Anterior cingulate cortex (tissue), 58 donors: ENCODE measurements at places on chromosomes 11 and 22.

DNA sequence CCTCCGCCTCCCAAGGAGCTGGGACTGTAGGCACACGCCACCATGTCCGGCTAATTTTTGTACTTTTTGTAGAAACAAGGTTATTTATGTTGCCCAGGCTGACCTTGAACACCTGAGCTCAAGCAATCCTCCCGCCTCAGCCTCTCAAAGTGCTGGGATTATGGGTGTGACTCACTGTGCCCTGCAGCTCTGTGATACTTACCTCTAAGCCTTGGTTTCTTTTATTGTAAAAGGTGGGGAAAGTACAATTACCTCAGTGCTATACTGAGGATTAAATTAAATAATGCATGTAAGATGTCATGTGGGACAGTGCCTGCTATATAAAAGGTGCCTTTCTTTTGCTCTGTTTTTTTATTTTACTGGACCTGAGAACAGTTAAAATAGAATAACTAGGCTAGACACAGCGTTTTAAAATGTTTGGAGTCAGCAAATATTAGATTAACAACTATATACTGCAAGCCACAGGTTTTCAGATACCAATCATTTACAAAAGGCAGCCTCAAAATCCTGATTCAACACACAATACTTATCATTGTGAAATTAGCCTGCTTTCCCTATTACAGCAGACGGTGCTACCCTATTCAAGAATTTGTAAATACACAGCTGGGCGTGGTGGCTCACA is 30.0 kb downstream of the PRR14L start:
- no peak for DNase-seq

DNA sequence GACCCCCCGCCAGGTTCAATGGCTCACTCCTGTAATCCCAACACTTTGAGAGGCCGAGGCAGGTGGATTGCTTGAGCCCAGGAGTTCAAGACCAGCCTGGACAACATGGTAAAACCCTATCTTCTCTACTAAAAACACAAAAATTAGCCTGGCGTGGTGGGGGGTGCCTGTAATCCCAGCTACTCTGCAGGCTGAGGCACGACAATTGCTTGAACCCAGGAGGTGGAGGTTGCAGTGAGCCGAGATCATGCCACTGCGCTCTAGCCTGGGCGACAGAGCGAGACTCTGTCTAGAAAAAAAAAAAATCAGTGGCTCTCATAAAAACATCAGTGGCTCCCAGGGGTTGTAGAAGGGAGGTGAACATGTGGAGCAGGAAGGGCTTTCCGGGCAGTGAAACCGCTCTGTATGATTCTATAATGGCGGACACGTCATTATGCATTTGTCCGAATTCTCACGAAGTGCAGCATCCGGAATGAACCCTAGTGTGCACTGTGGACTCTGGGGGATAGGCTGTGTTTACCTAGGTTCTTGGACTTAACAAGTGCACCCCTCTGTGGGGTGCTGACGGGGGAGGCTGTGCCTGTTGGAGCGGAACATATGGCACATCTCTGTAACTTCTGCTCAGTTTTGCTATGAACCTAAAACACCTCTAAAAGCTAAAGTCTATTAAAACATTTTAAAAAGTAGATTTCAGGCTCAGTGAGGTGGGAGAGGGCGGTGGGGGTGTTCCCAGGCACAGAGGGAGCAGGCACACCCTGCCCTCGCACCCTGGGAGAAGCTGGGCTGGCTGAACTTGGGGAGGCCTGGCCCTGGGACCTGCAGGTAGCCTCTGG is 49.1 kb upstream of the SEPTIN5 start:
- no peak for DNase-seq

GRCh38 chr11:27081056-27081455 is 40.4 kb downstream of the BBOX1 start:
- no peak for DNase-seq

- DNase-seq = no peak
Observed at GRCh38 chr11:76376746-76377558, 4.0 kb downstream of the THAP12 start.

DNA sequence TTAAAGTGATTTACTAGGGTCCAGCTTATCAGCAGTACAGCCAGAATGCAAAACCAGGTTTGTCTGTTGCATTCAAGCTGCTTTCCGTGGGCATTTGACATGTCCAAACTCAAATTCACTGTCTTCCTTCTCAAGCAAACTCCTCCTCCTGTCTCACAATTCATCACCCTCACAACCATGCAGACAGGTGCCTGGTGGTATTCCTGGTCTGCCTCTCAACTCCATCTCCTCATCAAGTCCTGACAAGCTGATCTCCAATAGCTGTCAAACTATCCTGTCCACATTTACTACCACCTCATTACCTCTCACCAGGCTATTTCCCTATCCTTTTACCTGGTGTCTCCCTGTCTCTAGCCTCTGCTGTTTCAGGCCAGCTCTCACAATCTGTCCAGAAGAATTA is 49.1 kb upstream of the LYVE1 start:
- no peak for DNase-seq

- DNase-seq = no peak
Observed at GRCh38 chr11:94922321-94923003, 50.9 kb downstream of the CWC15 start.

DNA sequence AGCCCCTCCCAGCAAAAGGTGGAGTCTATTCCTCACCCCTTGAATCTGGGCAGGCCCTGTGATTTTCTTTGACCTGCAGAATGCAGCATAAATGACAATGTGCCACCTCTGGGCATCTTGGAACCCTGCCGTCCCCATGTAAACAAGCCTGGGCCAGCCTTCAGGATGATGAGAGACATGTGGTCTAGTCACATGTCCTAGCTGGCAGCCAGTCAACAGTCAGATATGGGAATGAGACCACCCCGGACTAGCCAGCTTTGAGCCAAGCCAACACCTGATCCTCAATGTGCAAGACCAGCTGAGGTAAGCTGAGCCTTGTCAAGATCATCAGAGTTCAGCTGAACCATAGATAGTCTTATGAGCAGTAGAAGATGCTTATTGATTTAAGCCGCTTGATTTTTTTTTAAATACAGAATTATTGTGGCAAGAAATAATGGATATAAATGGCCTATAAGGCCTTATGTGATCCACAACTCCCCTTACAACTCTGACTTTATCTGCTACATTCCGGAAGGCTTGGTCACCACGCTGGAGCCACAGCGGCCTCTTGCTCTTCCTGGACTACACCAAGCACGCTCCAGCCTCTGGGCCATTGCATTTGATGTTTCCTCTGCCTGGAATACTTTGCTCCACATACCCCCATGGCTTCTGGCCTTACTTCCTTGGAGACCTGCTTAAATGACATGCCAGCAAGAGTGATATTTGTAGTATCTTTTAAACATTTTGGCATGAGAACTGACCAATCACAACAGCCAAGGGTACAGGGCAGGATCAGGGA is 225.9 kb upstream of the SESN3 start:
- DNase-seq = no peak

- DNase-seq = no peak
Observed at GRCh38 chr22:43996170-43996980, 27.7 kb upstream of the PARVB start.

- DNase-seq = no peak
Observed at GRCh38 chr11:64743591-64744543, at the start of gene RASGRP2. Gene RASGRP2, minus strand, starts transcription at chr11:64744142. Its CDS starts 1,276 bp downstream, at chr11:64742866.

- DNase-seq = peak; percentile 40
Observed at GRCh38 chr11:111454561-111455192, 57.5 kb downstream of the BTG4 start.

DNA sequence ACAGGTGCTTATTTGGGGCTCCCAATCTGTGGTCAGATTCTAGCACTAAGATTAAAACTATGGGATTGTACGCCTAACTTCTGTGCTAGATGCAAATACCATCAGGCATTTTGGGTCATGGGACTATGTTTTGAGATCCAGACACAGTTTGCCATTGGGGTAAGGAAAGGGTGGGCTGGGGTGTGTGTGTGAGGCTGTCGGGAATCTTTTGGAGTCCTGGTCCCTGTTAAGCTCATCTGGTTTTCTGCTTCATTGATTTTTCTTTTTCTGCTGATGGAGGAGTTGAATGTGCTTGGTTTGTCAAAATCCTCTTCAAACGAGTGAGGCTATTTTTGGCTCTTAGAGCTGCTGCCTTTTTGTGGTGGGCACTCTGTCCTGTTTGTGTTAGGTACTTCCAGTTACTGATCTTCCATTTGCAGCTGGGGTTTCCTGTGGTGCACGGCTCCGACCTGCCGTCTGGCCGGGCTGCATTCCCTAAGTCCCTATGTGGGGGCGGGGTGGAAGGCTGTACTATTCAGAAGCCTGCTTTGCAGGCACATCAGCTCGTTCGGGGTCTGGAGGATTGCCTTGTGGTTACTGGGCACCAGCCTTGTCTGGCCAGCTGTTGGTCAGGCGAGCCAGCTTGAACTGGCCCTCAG is 2.9 kb downstream of the BCR start:
- peak; percentile 76 for DNase-seq
